ENCODE measurements at places on chromosomes 5 and 9.

GRCh38 chr5:72326306-72326649 is 6.1 kb downstream of the PTCD2 start:
- DNase-seq: no peak

DNA sequence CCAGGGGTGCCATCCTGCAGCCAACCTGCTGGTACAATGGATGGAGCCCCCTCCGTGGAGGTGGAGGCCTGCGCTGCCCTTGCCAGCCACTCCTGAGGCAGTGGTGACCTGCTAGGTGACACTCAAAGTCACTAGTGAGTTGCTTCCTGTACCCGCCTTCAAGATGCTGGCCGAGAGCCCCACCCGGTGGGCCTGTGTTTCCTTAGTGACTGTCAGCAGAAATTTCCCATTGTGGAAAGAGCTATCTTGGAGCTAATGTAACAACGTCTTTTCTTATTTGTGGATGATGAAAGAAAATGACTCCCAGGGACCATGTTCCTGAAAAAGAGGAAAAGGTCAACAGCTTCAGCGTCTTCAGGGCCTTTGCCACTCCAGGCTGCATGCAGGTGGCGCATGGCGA is 117.0 kb upstream of the BOD1 start:
- DNase-seq: no peak

- no peak for DNase-seq
Measured at GRCh38 chr5:56522960-56523359, 289.8 kb upstream of the ANKRD55 start.

GRCh38 chr5:96997265-96997859 is 61.5 kb downstream of the LNPEP start:
- DNase-seq: no peak

GRCh38 chr5:91177085-91177484 is 206.0 kb downstream of the ARRDC3 start:
- no peak for DNase-seq

DNA sequence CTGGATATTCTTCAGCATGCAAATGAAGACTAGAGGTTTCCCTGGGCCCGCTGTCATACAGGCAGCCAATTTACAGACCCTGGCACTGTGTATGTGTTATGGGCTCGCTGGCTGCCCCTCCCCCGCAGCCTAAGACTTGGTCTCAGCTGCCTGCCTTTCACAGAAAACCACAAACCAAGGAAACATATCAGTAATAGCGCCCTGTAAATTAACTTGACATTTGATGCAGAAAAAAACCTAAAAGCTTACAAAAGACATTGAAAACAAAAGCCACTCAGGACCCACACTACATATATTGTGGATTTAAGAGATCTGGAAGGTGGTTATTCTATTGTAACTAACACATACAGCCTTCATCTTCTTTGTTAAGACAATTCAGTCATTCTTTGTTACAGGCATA is 287.0 kb upstream of the TMEM161B start:
- DNase-seq: no peak

DNA sequence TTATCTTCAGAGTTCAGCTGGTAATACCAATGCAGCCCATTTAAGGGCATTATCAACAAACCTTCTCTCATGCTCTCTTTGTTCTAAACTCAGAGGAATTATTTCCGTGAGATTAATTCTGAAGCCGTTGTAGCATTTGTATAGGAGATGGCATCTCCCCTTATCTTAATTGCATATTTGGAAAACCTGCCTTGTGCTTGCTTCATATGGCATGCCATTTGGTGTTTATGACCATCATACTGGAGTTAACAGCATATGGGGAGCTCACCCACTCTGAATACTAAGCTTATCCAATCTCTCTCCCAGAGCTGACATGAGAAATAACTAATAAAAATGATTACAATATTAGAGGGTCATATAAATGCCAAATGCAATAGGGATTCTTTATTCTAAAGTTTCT is 243.2 kb downstream of the BRINP1 start:
- DNase-seq: no peak

- no peak for DNase-seq
Measured at GRCh38 chr9:76297721-76298239, 96.4 kb downstream of the RFK start.

- DNase-seq: no peak
Measured at GRCh38 chr5:40437452-40437861, 242.3 kb upstream of the PTGER4 start.

GRCh38 chr9:91162784-91163443 is 198.8 kb downstream of the AUH start:
- peak; percentile 19 for DNase-seq

DNA sequence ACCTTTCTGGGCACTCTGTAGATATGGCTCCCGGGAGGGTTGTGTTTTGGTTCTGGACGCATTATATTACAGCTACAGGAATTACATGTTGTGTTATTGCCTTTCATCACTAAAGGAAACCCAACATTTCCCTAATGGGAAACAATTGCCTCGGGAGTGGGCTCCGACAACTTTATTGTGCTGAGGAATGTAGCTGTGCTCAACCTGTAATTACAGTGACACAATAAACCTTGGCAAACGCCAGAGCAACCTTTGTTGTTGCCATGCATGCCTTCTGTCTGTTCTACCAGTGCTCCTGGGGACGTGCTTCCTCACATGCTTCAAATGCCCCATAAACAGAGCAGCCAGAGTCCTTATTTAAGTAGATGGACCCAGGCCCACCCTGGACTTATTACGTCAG is 182.4 kb downstream of the DIRAS2 start:
- DNase-seq: no peak

DNA sequence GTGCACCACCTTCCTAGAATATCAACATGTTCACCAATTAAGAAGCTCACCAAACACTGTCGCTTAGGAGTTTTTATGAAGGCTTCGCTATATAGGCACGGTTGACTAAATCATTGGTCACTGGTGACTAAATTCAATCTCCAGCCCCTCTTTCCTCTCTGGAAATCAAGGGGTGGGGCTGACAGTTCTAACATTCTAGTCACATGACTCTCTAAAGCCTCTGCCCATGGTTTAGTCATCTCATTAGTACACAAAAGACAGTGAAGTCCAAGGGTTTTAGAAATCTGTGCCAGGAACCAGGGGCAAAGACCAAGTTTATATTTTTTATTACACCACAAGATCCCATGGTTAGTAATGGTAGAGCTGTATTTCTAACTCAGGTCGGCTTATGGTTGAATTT is 243.2 kb downstream of the ELAVL2 start:
- DNase-seq: no peak

DNA sequence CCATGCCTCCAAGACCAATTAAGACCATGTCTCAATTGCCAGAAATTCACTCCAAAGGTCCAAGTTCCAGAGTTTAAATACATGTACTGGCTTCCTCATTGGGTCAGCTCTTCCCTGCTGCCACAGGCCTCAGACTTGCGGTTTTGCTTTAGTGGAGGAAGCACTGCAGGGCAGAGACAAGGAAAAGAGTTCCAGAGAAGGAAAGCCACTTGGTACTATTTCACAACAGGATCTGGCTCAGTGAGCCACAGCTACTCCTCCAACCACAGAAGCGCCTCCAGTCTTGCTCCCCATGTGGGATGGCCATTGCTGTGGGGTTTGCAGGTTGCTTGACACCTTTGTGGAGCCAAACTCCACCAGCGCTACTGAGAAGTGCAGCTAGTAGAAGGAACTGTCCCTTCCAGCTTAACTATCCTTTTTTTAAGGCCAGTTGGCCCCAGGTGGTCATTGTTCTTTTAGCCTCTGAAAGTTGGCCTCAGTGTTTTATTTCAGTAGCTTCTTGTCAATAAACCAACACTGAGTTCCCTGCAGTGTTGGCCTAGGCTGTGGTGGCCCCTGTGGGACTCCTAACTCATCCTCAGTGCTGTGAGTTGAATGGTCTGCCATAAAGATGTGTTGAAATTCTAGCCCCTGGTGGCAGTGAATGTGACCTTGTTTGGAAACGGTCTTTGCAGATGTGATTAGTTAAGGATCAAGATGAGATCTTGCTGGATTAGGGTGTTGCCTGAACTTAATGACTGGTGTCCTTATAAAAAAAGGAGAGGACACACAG is 93.7 kb upstream of the DAP start:
- no peak for DNase-seq

GRCh38 chr5:119321569-119322311 is 34.1 kb upstream of the TNFAIP8 start:
- DNase-seq: no peak

DNA sequence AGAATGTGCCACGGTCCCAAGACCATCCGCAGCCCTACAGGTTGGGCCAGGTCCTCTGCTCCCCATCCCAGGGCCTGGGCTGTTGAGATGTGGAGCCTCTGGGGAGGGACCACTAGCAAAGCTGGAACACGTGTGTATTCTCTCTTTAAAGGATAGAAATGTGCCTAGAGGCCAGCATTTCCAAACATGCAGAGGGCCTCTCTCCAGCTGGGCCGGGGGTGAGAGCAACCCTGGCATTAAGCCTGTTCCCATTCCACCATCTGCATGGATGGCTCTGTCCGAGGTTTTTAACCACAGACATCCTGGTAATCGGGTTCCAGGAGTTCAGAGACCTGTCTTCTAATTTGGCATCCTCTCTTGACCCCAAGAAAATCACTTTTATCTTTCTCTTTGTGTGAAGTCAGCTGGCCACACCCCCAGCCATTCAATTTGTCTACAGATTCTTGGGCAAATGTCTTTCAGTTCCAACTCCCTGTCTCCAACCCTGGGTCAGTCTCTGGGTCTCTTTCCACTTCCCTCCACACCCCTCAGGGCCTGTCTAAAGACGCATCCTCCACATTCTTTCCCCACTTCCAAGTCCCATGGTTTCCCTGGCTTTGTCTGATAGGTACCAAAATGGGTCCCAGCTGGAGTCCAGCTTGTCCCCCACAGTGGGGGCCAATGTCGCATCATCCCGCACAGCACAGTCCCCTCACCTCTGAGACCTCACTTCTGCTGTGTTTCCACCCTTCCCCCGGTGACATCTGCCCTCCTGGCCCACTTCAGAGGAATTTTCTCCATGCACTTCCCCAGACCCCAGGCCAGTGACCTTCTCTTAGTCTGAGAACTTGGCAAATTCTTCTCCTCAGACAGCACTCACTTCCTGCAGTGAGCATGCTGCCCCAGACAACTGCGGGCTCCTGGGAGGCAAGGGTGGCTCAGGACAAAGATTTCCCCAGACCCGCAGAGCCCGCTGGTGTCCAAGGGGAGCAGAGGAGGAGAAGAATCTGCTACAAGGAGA is 56.8 kb downstream of the PTPDC1 start:
- DNase-seq: no peak

All from occipital lobe (tissue), 3 donors.